AG09319 (cell line): ENCODE measurements at places on chromosomes 2 and 18.

DNA sequence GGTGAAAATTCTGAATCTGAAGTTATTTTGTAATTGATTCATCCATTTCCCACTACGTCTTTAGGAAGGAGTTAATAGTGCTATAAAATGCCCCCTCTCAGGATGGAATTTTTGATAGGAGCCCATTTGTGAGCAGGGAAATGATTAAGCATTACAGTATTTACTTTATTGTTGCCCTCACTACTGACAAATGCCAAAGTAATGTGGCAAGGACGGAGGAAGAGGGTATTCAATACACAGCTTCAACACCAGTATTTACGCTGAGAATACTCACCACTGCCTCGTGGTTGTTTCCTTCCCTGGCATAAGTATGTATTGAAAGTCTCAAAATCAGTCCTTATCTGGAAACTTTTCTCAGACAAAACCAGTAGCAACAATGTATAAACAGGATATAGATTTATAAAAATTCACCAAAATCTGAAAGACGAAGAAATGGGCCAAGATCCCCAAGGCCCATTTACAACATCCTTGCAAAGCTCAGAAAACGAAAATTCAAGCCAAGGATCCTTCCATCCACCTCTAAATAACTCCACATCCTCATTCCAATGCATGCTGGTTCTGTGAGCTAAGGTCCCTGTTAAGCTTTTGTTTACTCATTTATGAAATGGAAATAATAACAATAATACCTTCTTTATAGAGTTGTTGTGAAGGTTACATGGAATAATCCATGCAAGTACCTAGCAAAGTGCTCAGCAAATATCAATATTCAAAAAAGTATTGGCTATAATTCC lies 29.3 kb downstream of the FEZ2 start:
- no peak for DNase-seq

- no peak for DNase-seq
These were observed 69.7 kb upstream of the ACKR3 start for GRCh38 chr2:236499691-236500578.

- peak; percentile 4 for DNase-seq
These were observed 38.0 kb downstream of the CABYR start for GRCh38 chr18:24176727-24177416.

DNA sequence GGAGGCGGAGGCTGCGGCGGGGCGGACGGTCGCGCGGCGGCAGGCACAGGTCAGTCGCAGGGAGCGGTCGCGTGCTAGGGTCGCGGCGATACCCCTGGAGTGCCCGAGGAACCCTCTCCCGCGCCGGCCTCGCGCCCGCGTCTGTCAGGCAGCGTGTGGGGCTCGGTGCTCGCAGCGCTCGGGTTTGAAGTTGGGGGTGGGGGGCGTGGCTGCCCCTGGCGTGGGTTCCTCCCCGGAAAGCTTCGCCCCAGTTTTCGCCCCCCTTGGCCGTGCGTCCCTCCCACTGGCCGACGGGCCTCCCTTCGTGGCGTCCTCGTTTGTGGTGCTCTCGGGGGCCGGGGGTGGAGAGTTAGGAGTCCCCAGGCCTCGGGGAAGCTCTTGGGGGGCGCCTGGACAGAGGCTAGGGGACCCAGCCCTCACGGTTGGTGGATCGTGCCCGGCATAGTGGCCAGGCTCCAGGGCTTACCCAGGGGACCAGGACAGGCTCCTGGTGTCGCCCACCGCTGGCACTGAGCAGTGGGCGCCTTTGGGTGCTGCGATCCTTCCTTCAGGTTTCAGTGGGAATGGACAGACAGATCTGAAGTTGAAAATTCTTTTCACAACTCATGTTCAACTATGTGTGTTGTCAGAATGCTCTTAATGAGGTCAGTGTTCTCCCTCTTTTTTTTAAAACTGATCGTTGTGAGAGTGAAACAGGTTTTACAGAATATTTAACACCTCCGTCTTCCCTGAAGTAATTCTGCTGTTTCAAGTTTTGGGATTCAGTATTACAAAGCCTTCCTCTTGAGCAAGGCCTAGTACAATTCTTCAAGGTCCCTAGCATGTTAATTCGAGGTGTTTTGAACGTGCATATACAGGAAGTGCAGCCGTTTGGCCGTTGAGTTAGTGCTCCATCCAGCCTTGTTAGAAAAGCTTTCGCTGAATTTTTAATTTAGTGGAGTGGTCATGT lies 604 bp downstream of the RALBP1 start:
- DNase-seq, result no peak

- no peak for DNase-seq
These were observed 135.4 kb upstream of the ITGB6 start for GRCh38 chr2:160335441-160335840.

DNA sequence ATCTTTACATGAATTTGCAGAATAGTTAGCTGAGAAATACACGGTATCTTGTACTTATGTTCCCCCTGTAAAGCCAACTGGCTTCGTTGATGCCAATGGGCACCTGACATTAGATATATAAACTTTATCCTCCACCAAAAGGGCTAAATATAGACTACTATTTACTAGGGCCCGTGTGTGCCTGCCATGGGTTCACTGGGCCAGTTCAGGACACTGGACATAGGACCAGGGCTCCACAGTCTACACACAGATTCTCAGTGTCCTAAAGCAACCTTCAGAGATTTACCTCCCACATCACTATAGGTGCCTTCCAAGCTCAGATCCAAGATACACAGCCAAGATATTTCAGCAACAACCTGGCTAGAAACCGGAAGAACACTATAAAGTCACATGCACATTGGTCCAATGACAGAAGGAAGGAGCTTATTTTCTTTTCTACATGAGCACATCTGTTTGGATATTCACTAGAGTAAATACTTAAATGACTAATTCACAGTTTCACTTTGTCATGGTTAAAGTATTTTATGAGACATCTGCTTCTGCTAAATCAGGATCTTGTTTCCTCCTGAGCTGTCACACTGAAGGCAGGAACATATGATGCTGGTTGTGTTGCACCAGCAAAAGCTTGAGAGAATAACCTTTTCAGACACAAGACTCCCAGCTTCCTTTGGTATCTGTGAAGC lies 95.1 kb downstream of the MYO5B start:
- no peak for DNase-seq

DNA sequence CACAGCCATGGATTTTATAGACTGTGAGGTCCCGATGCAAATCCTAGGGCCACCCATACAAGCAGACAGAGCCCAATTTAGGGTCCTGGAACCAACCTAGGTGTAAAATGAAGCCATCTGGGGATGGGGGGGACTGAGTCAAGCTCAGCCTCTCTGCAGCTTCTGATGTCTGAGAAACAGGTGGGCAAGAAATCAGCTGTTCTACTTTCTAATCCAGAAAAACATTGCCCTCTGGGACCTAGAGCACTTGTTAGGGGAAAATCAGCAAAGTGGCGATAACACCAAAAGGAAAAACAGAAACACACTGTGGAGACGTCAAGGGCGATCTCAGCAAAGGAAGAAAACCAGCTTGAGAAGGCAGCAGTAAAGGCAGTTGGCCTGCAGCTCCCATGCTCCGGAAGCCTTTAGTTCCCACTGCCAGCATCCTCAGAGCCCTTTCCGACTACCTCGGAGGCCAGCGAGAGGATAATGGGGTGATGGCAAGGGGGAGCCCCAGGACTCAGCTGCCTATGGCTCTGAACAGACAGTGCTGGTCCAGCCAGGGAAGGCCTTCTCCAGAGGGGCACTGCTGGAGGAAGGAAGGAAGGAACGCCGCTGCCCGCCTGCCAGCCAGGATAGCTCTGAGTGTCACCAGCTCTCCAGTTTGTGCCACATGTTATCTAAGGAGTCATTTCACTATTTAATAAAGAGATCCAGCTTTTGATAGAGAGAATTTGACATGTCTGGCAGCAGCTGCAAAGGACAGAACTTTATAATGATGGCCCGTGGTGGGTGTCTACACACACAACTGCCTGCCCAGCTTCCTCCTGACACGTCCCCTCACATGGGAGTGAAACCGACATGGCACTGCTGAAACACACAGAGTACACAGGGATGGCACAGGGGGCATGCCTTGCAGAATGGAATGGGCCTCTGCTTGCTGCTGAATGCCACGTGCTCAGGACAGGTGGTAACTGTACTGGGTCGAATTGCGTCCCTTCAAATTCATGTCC lies 37.7 kb downstream of the HS1BP3 start:
- DNase-seq, result no peak
